ENCODE measurements at places on chromosomes 5 and 9. TPM values are rescaled to one million over a fixed set of nuclear protein-coding genes. Genes with fewer than 3 reads are reported as not detected.

The LMX1B gene
- polyA plus RNA-seq = not detected

The LCN9 gene
- polyA plus RNA-seq = not detected

The TSSK1B gene
- not detected for polyA plus RNA-seq

The TOPORS gene
- polyA plus RNA-seq = 14.8 TPM

The POU5F2 gene
- polyA plus RNA-seq = 0.12 TPM

The ARL14EPL gene
- 0.17 TPM for polyA plus RNA-seq

The TAS2R1 gene
- not detected for polyA plus RNA-seq

The CA9 gene
- polyA plus RNA-seq = not detected

The CCDC192 gene
- not detected for polyA plus RNA-seq

The PAEP gene
- polyA plus RNA-seq = not detected

The PCDHB4 gene
- not detected for polyA plus RNA-seq

The SLC25A2 gene
- 0.29 TPM for polyA plus RNA-seq

The FGF10 gene
- not detected for polyA plus RNA-seq

The C9 gene
- polyA plus RNA-seq = not detected

The C9orf50 gene
- not detected for polyA plus RNA-seq

The XRCC4 gene
- polyA plus RNA-seq = 1.3 TPM

The TLR4 gene
- polyA plus RNA-seq = 0.51 TPM

The SH3GL2 gene
- polyA plus RNA-seq = not detected

The SFXN1 gene
- polyA plus RNA-seq = 16.4 TPM

The SH3RF2 gene
- not detected for polyA plus RNA-seq

The DNAI1 gene
- not detected for polyA plus RNA-seq

The PALM2AKAP2 gene
- polyA plus RNA-seq = not detected

The LOX gene
- not detected for polyA plus RNA-seq

The TERT gene
- 0.43 TPM for polyA plus RNA-seq

The CARTPT gene
- polyA plus RNA-seq = not detected

The GMCL2 gene
- polyA plus RNA-seq = not detected

The REEP2 gene
- not detected for polyA plus RNA-seq

The DMRT2 gene
- not detected for polyA plus RNA-seq

The IL9 gene
- not detected for polyA plus RNA-seq

The PCDHGA9 gene
- 0.19 TPM for polyA plus RNA-seq

The FBXO10 gene
- polyA plus RNA-seq = 18.6 TPM

The EMB gene
- 43.3 TPM for polyA plus RNA-seq

The TRIP13 gene
- polyA plus RNA-seq = 0.63 TPM

The KIF24 gene
- 0.09 TPM for polyA plus RNA-seq

The NR3C1 gene
- polyA plus RNA-seq = 19.4 TPM

The PAPPA gene
- not detected for polyA plus RNA-seq

The MEGF10 gene
- not detected for polyA plus RNA-seq

The DBH gene
- polyA plus RNA-seq = not detected
